ENCODE measurements at places on chromosomes 16 and 17.
A peak's percentile ranks its signal among the peaks of the same experiment; 100 is the strongest.

- peak; percentile 59 for DNase-seq
These were observed 1.7 kb upstream of the LASP1 start for GRCh38 chr17:38867968-38868816.

GRCh38 chr17:37494971-37495370 is 5.3 kb downstream of the DUSP14 start:
- no peak for DNase-seq

DNA sequence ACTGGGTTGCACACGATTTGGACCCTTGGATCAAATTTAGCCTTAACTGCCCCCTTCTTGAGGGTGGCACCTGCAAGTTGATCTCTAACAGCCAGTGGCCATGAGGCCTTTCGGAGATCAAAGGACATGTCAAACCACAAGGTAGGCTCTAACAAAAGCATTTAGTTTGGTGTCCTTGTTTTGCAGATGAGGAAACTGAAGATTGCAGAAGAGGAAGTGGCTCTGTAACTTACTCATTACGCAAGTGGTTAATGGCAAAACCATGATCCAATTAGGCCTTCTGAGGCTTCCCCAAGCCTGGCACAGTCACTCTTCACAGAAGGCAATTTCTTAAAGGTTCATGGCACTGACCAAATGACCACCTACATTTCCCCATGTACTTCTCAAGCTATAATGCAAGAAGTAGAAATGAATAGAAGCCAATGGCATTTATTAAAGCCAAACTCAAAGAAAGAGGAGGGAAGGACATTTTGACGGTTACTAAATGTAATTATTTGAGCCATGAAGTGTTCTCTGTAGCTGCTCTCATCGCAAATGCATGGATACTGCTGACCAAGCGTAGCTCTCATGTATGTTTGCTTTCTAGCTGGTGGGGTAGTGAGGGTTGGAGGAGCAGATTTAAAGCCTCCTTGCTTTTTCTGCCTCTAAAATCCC is 32.8 kb upstream of the ABCC12 start:
- DNase-seq: no peak

- no peak for DNase-seq
These were observed 69.8 kb upstream of the ANKFN1 start for GRCh38 chr17:56083475-56083874.

DNA sequence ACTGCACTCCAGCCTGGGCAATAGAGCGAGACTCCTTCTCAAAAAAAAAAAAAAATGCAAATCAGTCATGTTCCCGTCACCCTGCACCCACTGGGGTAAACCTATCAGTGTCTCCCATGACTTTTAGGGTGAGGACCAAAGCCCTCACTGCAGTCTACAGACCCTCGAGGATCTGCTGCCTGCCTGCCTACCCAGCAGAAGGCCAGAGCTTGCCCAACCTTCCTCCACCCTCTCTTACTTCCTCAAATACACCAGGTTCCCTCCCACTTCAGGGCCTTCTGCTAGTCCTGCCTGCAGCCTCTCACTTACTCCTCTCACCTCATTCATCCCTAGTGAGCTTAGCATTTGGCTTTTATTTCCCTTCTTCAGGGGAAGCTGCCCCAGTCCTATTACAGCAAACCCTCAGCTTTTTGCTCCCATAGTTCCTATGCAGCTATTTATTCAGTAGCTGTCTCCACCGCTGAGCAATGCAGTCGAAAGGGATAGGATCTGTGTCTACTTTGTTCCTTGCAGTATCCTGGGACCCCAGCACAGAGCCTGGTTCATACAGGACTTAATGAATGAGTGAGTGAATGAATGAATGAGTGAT is 17.8 kb upstream of the TOB1 start:
- DNase-seq: no peak

GRCh38 chr16:53962041-53962440 is 258.1 kb downstream of the FTO start:
- DNase-seq: no peak

GRCh38 chr16:24151482-24151939 is 104.6 kb upstream of the CACNG3 start:
- no peak for DNase-seq

DNA sequence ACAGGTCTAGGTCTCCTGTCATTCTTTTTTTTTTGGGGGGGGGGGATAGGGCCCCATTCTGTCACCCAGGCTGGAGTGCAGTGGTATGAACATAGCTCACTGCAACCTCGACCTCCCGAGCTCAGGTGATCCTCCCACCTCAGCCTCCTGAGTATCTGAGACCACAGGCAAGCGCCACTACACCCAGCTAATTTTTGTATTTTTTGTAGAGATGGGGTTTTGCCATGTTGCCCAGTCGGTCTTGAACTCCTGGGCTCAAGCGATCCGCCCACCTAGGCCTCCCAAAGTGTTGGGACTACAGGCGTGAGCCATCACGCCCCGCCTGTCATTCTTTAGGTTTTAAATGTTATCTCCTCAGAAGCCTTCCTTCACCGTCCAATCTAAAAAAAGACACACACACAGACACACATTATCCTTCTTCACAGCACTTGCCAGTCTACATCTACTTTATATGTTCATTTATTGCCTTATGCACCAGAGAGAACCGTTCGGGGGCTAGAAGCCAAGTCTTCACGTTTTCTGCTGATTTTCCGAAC is 694 bp downstream of the MRPL27 start:
- no peak for DNase-seq

GRCh38 chr17:63930951-63931575 is 1.1 kb downstream of the CD79B start:
- no peak for DNase-seq

GRCh38 chr16:3988011-3988410 is 107.5 kb upstream of the CREBBP start:
- DNase-seq: no peak

DNA sequence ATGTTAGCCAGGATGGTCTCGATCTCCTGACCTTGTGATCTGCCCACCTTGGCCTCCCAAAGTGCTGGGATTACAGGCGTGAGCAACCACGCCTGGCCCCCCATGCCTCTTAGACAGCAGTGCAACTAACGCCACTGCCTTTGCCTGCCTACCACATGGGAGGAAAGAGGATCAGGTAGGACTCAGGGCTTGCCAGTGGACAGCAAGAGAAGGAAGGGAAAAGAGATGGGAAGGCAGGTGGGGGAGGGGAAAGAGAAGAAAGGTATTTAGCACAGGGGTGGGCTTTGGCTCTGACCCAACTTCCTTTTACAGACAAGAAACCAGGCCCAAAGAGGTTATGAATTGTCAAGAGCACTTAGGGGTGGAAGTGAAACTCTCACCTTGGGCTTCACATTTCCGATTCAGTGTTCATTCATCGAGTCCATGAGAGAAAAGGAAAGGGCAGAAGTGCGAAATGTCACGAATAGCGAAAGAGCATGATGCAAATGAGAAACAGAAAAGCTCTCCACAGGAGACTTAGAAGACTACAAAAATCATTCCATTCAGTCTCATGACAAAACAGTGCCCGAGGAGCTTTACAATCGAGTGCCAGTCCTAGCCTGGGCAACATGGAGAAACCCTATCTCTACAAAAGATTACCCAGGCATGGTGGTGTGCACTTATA is 36.4 kb downstream of the CDK5R1 start:
- no peak for DNase-seq

- no peak for DNase-seq
These were observed 39.1 kb downstream of the PRMT7 start for GRCh38 chr16:68349838-68350410.

DNA sequence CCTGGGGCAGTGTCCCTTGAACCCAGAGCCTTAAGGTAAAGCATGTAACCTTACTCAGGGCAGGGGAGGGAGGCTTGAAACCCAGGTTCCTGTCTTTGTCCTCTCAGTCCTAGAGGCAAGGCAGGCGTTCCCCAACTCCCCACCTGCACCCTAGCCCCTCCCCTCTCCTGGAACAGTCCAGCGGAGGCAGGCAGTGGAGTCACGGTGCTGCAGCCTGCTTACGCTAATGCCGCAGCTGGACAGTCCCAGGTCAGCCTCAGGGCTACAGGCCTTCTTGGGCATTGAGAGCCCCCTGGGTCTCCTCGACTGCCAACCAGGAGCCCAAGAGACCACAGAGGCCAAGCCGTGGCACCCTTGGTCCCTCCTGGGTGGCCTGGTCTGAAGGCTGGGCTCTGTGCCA is 6.8 kb upstream of the CD300A start:
- DNase-seq: no peak

GRCh38 chr17:57677301-57677700 is 67.8 kb downstream of the CCDC182 start:
- DNase-seq: no peak

GRCh38 chr17:28887871-28888471 is 9.6 kb downstream of the FLOT2 start:
- DNase-seq: no peak

DNA sequence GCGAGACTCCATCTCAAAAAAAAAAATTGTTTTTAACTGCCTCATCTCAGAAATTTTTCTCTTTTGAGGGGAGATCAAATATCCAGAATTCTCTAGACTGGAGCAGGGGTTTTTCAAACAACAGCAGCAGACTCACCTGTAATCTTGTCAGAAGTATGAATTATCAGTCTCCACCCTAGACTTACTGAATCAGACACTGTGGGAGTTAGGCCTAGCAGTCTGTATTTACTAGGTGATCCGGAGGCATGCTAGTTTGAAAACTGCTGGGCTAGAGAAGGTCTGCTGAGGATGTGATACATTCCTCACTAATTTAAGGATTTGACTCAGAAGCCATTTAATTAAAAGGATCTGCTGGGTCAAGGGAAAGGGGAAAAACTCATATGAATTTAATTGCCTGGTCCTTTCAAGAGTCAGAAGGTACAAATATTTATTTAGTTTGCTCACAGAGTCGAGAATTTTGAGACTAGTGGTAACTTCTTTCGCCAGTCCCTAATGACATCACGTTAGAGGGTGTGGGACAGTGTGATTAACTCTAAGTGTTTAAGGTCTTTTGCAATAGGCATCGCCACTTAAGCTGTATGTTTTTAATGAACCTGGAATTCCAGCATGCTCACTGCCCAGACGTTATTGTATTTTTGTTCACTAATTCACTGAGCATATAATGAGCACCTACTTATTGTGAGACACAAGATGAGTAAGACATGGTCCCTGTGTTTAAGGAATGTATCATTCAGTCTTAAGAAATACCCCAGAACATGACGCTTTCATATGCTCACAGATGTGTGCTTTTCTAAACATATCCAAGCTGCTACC is 14.2 kb downstream of the ATP6V0A1 start:
- peak; percentile 95 for DNase-seq

DNA sequence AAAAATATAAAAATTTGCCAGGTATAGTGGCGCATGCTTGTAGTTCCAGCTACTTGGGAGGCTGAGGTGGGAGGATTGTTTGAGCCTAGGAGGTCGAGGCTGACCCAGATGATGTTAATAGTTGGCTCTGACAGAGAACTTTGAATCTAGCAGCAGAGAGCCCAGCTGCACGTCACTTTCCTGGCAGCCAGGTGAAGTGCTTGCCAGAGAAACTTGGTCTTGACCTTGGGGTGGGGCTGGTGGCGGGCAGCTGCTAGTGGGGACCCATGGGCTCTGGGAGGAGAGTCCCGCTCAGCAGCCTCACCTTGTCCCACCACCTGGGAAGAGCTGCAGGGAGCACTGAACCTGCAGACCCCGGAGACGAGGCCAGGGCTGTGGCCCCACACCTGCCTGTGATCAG is 3.1 kb upstream of the C16orf74 start:
- no peak for DNase-seq

- no peak for DNase-seq
These were observed 18.0 kb upstream of the CACNG1 start for GRCh38 chr17:67026341-67026740.

- DNase-seq: peak; percentile 90
These were observed 6.6 kb downstream of the ZDHHC7 start for GRCh38 chr16:85004587-85005205.

DNA sequence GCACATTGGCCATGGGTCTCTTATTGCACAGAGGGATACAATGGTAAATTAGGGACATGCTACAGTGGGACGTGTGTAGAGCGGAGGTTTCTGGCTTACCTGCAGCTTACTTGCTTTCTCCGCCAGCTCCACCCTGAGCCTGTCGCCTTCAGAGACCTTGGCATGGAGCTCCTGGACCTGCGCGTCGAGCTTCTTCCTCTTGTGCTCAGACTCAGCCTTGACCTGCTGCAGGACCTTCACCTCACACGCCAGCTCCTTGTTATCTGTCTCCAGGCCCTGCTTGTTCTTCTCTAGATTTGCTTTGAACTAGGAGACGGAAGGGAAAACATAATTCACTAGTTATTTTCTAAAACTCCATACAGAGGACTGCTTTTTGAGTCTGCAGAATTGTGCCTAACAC is 63.5 kb downstream of the NDEL1 start:
- DNase-seq: no peak

DNA sequence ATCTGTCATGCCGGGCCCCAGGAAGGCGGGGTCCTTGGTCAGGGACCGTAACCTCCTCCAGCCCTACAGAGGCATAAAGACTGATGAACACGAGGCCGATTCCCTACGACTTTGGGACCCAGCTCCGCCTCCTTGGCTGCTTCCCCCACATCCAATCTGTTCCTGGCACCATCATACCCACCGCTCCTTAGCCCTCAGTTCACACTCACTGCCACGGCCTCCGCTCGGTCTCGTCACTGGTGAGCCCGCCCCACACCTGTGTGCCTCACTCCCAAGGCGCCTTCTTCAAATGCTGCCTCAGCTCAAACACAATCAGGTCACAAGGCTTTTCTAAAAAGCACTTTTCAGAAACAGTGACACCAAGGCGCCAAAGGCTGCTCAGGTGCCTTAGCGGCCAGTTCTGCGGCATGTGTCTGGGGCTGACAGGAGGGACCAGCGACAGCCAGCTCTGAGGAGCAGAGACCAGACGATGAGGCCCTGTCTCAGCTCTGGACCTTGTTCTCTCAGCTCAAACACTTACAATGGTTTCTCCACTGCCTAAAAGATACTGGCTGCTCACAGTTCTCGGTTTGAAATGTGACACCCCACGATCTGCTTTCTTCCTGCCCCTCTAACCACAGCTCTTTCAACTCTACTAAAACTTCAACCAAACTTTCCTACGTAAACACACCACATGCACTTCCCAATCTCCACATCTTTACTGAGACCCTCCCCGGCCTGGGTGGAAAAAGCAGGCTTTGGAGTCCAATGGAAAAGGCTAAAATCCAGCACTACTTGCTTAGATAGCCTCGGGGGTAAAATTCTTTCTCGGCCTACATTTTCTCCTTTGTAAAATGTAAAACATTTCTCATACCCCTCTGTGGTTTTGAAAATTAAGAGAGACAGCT is 33.2 kb downstream of the CYB5D2 start:
- DNase-seq: no peak

All from GM23248 (cell line).